ENCODE measurements at places on chromosomes 13 and 19.

DNA sequence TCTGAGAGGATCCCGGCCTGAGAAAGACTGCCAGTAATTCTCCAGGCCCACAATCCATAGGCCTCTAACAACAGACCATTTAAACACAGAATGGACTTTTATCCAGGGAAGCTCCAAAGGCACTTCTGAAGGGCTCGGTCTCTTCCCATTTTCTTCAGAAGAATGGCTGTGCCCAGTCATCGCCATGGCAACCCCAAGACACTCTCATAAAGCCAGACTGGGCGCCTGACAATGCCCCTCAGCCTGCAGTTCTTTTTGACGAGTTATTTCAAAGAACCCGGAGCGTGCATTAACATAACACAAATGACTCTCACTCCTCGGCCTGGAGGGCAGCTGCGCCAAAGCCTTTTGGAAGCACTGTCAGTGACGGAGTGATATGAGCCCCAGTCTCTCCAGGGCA, 61.0 kb downstream of the RASA3 start:
- no peak for DNase-seq

DNA sequence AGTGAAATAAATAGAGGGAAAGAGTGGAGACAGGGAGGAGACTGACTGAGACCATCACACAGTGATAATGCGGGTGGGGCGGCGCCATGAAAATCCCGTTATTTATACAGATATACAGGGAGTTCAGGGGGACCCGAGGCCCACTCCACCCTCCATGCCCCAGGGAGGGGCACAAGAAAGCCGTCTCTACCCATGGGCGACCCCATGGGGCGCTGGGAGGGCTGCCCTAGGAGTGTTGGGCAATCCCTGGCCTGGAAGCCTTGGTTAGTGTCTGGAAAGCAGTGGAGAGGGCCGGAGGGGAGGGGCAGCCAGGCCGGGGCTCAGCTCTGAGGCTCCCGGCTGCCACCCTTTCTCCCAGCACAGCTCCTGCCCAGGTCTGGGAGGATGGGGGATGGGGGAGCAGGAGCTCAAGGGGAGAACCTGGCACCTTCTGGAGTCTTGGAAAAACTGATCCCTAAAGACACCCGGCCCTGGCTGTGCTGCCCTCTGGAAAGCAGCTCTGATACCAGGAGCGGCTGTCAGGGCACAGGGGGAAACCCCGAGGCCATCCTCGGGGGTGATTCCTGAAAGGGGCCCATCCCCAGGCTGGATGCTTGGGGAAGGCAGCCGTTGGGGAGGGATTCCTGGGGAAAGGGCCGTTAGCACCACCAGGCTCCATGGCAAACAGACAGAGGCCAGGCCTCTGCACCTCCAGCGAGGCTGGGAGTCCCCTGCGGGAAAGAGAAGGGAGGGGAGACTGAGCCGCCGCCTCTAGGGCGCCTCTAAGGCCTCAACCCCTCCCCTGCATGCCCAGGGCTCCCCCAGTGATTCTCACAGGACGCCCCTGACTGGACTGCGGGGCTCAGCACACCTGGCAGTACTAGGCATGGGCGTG, 3.0 kb upstream of the PRKD2 start:
- no peak for DNase-seq

DNA sequence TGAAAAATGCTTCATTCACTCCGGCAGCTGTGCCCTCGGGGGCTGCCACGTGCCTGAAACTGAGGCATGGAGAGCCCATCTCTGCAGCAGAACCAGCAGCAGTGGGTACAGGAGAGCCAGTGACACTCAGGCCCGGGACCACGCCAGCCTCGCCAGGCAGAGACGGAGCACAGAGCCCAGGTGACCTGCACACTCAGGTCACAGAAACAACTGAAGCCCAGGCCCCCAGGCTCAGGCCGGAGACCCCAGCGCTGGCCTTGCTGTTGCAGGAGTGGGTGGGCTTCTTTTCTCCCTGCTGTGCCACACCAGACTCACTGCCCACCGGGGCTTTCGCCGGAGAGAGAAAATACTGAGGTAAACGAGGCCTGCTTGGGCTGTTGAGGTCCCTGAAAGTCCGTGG, 117.3 kb downstream of the SOX1 start:
- DNase-seq = no peak

- DNase-seq = no peak
Measured at GRCh38 chr19:6402837-6403608, 10.1 kb upstream of the GTF2F1 start.

- DNase-seq = no peak
Measured at GRCh38 chr19:6890401-6890913, 3.1 kb downstream of the ADGRE1 start.

GRCh38 chr19:30448386-30449077, 76.3 kb downstream of the ZNF536 start:
- no peak for DNase-seq

DNA sequence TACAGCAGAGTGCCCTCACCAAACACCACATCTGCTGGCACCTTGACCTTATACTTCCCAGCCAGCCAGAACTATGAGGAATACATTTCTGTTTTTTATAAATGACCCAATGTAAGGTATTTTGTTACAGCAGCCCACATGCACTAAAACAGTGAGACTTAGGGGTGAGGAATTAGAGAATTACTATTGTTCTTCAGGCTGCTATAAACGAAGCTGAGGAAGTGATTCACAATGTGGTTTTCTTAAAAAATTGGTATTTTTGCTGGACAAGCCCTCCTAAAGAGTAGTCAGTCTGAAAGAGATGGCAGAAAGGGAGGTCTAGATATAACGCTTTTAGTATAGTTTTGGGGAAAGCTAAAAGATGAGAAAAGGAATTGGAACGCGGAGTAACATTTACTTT, 101.0 kb downstream of the SLITRK6 start:
- no peak for DNase-seq

DNA sequence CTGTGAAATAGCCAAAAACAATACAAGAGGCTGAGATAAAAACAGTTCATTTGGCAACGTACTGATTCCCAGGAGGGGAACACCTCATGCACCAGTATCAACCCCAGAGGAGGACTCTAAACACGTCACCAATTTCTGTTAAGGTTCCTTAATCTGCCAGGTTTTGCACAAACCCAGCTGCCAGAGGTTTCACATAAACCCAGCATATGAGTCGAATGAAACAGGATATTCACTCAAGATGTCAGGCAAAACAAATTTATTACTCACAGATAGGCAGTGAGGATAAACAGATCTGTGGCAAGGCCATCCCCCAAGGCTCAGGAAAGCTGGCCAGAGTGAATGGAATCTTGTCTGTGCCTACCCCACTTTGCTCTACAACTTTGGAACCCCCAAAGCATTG, 210.9 kb downstream of the GPC5 start:
- DNase-seq = no peak

DNA sequence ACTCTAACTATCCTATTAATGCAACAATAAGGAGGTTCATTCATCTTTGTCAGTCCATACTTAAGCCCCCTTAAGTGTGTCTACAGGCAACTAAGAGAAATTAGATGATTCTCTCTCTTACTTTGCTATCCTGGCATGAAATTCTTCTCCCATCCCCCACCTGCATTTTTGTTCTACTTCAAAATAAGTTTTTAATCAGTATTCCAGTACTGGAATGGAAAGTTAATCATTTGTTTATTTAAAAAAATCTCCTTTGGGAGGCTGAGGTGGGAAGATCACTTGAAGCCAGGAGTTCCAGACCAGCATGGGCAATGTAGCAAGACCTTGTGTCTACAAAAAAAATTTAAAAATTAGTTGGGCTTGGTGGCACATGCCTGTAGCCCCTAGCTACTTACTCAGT, 222.1 kb downstream of the MZT1 start:
- no peak for DNase-seq

DNA sequence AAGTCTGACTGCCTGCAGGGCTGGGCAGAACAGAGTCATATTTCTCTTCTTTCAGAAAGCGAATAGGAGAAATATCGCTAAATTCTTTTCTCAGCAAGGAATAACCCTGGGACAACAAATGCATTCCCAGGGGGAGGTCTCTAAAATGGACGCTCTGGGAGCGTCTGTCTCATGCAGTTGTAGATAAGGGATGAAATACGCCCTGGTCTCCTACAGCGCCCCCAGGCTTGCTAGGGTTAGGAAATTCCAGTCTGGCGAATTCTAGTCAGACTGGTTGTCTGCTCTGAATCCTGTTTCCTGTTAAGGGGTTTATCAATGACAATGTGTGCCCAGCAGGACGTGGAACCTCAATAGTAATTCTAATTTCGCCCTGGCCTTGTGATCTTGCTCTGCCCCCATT, 1214.1 kb downstream of the DIAPH3 start:
- no peak for DNase-seq

DNA sequence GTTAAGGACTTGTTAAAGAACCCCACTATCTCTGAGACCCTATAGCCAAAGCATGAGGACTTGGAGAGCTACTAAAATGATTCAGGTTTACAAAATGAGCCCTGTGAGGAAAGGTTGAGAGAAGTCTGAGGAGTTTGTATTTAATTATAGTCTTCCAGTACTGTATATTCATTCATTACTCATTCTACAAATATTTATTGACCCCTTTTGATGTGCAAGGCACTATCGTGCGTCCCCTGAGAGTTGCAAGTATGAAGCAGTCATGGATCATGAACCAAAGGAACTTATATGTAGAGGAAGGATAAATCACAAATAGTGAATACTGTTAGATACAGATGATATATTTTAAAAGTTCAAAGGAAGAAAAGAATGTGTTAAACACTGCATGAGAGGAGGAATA, 84.4 kb downstream of the DNAJC15 start:
- no peak for DNase-seq

DNA sequence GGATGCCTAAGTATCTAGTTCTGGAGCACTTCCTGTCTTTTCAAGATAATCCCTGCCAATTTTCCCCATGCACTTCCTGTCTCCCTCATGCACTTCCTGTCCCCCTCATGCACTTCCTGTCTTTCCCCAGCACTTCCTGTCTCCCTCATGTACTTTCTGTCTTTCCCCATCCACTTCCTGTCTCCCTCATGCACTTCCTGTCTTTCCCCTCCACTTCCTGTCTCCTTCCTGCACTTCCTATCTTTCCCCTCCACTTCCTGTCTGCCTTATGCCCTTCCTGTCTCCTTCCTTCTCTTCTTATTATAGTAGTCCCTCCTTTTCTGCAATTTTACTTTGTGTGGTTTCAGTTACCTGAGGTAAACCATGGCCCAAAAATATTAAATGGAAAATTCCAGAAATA, 3.0 kb upstream of the TNNT1 start:
- no peak for DNase-seq

- no peak for DNase-seq
Measured at GRCh38 chr13:39967199-39967959, 311.9 kb downstream of the COG6 start.

DNA sequence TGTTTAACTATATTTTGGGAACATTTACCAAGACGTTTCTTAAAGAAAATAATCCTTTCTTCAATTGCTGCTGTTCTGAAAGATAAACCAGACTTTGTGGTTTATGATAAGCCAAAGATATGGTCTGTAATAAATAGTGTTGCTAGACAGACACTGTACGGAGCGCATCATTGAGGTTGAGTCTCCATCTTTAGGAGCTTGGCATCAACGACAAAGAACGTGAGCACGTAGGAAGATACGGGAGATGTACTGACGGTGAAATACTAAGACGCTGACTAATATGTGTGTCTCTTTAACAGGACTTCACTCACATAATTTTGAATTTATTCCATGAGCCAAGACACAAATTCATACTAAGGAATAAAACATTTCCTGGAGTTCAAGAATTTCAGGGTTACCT, 16.2 kb downstream of the TEX29 start:
- DNase-seq = no peak

- DNase-seq = no peak
Measured at GRCh38 chr19:1363599-1363998, 20.1 kb upstream of the NDUFS7 start.

DNA sequence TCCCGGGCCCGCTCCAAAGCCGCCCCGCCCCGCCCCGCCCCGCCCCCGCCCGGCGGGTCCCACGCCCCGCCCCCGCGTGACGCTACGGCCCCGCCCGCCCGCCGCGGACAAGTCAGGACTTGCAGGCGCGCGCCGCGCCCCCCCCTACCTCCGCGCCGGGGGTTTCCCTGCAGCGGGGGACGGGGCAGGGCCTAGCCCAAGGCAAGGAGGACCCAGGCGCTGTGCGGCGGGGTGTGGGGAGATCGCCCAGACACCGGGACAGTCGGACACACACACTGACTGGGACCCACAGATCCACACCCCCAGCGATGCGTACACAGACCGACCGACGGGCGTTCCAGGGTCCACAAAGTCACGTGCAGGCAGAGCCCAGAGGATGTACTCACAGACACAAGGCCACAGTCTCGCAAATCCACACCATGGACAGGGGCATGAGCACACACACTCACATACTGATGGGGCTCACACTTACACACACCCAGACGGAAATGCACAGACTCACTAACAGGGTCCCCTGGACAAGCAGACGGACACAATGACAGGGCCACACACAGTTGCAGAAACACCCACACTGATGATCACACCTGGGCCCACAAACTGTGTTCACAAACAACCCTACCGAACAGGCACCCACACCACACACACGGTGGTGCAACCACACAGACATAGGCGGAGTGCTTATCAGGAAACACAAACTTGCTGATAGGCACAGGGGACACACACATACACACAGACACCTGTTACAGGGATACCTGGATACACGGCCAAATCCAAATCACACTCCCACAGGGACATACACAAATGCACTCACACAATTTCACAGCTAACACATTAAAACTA, 436 bp upstream of the BBC3 start:
- DNase-seq = no peak

GRCh38 chr19:34481861-34482379, 362 bp downstream of the WTIP start:
- DNase-seq = no peak

DNA sequence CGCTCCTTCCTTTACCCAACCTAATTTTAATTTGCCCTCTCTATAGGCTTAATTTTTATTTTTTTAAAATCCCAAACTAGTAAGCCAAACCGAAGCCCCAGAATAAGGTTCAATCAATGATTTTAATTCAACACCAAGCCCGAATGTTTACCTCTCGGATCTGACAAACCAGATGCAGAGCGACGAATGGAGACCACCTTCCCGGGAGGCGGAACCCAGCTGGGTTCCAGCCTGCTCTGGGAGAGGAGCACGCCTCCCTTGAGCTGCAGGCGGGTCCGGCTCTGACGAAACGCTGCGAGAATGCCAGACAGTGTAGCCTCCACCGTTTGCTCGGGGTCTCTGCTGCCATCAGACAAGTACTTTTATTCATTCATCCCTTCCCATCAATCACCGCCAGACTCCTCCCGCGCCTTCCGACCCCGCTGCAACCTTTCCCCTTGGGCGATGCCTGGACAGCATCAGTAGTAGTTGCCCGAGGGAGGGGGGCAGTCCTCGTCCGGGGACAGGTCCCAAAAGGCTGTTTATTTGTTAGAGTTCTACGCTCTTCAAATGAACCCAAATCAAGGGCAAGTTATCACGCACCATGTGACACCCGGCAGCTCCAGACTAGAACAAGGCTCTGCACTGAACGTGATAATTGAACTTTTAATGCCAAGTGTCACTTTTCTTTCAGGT, 752 bp upstream of the EDNRB start:
- no peak for DNase-seq

Data from LNCaP clone FGC (cell line).